Fibroblast of skin of abdomen (primary cell): ENCODE measurements at places on chromosomes 2 and 18.

- DNase-seq: no peak
These were observed 59.0 kb downstream of the GPR39 start for GRCh38 chr2:132475615-132476014.

GRCh38 chr2:221176667-221177066 lies 395.4 kb downstream of the EPHA4 start:
- DNase-seq: no peak

GRCh38 chr18:12839526-12840196 lies 44.4 kb downstream of the PTPN2 start:
- peak; percentile 29 for DNase-seq

DNA sequence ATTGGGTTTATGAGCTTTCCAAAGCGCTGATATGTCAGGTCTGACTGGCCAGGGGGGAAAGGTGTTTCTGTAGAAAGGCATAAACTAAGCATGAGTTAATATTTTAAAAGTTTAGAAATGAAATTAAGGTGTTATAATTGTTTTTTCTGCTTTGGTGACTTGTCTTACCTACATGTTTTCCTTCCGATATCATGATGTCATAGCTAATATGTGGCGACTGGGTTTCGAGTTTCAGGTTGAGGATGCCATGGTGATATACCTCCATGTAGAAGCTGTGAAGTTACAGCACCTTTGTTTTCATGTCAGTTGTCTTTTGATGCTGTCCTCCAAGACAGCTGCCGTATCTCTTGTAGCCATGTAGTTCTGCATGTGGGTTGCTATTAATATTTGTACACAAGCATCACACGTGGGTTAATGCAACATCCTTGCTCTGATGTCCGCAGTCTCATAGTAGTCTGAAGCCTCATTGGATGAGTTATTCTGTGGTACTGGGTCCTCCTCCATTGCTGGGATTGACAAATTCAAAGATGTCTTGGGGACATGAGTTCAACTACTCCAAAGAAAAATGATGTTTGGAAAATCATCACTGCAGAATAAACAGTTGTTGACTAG lies 230.6 kb downstream of the PRKCE start:
- no peak for DNase-seq

- no peak for DNase-seq
These were observed 7.0 kb downstream of the LPIN1 start for GRCh38 chr2:11753452-11753885.

- DNase-seq: peak; percentile 36
These were observed 89.3 kb downstream of the LIMS1 start for GRCh38 chr2:108623616-108624015.

DNA sequence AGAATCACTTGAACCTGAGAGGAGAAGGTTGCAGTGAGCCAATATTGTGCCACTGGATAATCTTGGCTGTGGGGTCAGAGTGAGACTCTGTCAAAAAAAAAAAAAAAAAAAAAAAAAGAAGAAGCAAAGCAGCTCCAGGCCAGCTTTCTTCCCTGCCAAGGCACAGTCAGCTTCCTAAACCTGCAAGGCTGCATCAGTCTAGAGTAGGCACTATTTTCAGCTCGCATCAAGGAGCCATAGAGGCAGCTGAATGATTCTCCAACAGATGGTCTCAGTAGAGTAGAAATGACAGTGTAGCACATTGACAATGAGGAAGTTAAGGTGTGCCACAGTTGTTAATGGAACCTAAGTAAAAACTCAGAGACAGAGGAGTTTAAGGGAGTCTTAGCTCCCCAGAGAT lies 35.6 kb downstream of the BMP10 start:
- no peak for DNase-seq

- no peak for DNase-seq
These were observed 271.9 kb downstream of the NCKAP5 start for GRCh38 chr2:133296401-133296800.

GRCh38 chr2:70936979-70937811 lies 1.5 kb downstream of the ATP6V1B1 start:
- DNase-seq: no peak

DNA sequence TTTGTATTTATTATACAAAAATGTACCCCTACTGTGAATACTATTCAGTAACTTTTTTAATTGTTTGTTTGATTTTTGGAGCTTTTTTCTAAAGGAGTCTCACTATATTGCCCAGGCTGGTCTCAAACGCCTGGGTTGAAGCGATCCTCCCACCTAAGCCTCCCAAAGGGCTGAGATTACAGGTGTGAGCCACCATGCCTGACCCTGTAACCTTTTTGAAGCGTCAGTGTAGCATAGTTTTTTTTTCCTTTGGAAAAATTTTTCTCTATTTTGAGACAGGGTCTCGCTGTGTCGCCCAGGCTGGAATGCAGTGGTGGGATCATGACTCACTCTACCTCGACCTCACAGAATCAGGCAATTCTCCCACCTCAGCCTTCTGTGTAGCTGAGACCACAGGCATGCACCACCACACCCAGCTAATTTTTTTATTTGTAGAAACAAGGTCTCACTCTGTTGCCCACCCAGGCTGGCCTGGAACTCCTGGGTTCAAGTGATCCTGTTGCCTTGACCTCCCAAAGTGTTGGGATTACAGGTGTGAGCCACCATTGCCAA lies 2.0 kb downstream of the GMCL1 start:
- DNase-seq: peak; percentile 24

DNA sequence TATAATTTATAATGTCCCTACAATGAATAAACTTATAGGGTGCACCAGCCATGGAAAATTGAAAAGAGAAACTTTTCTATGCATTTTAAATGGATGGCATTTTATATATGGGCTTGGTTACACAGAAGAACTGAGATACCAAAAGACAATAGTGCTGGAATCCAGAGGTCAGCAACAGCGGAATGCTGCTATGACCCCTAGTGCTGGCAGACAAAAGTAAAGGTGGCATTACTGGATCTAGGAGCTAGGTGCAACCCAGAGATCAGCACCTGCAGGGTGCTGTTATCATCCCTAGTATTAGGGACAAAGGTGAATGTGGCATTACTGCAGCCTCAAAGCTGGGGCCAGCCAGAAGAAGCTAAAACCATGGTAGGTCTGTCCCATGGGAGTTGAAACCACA lies 392.7 kb upstream of the ST6GAL2 start:
- DNase-seq: no peak

DNA sequence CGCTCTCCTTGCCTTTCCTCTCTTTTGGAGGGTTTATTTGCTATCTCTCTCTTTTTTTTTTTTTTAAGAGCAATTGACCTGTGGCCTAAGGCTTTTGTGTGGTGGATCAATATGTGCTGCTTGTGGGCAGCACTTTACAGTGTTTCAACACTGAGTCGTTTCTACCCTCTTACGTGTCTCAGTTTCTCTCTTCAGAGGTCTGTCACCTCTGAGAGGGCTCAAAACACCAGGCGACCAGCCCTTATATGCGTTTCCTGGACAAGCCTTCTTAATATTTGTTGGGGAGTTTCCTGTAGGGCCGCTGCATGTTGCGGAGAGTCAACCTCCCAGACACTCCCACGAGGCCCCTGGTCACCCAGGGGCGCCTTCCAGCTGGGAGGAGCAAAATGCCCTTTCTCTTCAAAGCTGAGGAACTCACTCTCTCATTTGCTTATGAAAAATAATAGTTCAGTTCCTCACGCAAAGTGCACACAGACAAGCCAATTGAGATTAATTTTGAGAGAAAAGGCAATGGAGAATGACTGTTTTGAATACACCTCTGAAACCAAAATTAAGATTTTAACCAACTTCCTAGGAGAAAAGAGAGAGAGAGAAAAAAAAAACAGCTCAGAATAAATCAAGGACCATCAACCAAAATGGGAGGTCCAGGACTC lies 96.3 kb upstream of the B3GNT2 start:
- DNase-seq: no peak

GRCh38 chr2:76326636-76327035 lies 615.9 kb upstream of the GCFC2 start:
- no peak for DNase-seq

DNA sequence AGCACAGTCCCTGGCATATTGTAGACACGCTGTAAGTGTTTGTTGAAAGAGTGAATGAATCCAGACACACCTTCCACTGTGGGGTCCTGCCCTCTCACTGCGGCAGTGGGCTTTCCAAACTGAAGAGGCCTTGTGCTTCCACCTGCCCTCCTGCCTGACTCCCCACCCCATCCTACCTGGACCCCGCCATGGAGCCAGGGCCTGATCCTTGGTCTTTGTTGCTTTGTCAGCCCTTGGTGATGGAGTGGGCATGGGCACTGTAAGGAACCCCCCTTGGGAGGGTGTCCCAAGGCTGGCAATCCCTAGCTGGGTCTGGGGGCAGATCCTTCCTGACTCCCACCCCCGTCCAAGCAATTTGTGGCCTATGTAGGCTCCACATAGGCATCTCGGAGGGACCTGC lies 33.1 kb downstream of the KLHL29 start:
- no peak for DNase-seq

GRCh38 chr2:11556101-11556806 lies 22.4 kb downstream of the GREB1 start:
- DNase-seq: no peak
